Common myeloid progenitor, CD34-positive (primary cell): ENCODE measurements at places on chromosomes 4 and X.

GRCh38 chr4:145840162-145840768 lies 98.4 kb downstream of the ZNF827 start:
- peak; percentile 43 for DNase-seq

DNA sequence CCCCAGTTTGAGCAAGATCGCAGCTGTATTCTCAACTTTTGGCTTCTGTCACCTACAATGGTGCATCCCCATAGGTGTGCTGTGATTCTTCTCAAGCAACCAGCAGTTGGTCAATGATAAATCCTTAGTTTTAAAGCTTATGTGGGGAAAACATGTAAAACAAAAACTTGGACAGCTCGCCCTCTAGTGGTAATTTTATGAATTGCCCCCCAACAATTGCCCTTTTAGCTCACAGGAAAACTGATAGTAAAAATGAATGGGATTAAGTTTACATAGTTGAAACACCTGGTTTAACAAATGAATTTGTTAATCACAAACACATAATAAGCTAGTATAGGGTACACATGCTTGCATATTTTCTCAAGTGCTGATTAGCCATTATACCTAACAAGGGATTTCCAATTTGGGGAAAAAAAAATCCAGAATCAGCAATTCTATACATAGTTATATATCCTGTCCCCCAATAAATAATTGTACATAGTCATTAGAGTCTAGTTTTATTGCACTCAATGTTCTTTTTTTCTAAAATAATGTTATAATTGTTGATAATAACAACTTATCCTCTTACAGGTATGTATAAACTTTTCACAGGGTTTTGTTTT lies 30.1 kb downstream of the TEX13A start:
- peak; percentile 21 for DNase-seq

GRCh38 chrX:119677654-119677981 lies 15.3 kb downstream of the SEPTIN6 start:
- no peak for DNase-seq

- DNase-seq: no peak
Observed at GRCh38 chr4:150152766-150153165, 74.5 kb downstream of the DCLK2 start.

GRCh38 chr4:171985129-171985528 lies 171.9 kb downstream of the GALNTL6 start:
- DNase-seq: peak; percentile 11

- DNase-seq: peak; percentile 10
Observed at GRCh38 chr4:116016201-116016600, 902.8 kb upstream of the NDST4 start.

- no peak for DNase-seq
Observed at GRCh38 chrX:64188901-64189300, 16.6 kb downstream of the AMER1 start.

GRCh38 chr4:125315576-125316400 lies 1.0 kb downstream of the FAT4 start:
- peak; percentile 34 for DNase-seq

GRCh38 chr4:6900181-6900812 lies 9.3 kb upstream of the TBC1D14 start:
- no peak for DNase-seq

DNA sequence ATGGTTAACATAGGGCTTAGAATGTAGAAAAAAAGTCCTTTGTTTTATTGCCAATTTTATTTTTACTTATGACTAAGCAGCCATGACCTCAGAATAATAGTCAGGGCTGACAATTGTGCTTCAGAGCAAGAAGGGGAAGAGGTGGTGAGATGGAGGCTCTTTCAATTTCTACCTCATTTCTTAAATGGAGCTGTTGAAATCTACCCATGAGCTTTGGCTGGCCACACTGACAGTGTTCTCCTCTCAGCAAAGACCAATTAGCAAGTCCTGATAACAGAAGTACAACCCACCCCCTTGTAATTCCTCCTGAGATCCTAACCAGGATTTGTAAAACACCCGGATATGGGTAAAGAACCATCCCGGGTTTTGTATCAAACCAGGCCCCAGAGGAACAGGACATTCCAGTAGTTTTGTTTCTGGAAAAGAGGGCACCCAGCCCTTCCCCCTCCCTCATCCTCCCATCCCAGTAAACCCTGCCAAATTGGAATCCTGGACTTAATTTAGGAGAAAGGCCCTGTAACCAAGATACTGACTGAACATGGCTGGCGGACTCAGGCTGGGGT lies at the start of gene HEPH:
HEPH (plus strand) TSS at position 399 of the 563 bp plus-strand sequence. CDS start 6,324 bp downstream, outside the sequence.
- DNase-seq: peak; percentile 28

DNA sequence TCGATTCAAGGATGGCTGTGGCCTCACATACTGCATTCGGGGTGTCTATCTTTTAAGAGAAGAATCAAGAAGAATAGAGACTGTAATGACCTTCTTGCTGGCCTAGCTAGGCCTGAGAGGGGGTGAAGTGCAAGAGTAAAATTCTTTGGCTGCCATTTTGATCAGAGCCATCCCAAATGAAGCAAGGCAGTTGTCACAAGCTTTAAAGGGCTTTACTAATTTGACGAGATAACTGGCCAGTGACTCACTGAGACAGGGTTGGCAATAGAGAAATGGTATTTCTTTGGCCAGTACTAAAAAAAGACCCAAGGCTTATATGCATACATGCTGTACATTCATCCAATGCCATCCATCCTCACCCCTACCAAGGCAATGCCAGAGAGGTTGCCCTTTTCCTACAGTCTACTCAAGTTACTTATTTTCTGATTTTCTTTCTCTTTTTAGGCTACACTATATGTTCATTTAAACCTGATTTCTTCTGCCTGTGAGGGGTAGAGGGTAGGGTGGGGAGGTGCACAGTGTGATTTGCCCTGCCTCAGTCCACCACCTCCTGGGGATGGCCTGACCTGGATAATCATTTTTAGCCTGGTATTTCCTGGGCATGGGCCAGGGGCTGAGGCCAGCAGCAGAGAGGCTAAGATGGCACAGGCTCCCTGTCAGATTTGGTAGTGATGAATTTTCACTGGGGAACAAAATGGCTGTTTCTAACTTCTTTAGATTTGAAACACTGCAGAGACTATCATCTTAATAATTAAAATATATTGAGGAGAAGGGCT lies 32.2 kb downstream of the ATG4A start:
- no peak for DNase-seq

- DNase-seq: no peak
Observed at GRCh38 chr4:136690360-136690759, 841.9 kb downstream of the PCDH18 start.

- DNase-seq: no peak
Observed at GRCh38 chr4:87015416-87015815, 80.6 kb downstream of the AFF1 start.

DNA sequence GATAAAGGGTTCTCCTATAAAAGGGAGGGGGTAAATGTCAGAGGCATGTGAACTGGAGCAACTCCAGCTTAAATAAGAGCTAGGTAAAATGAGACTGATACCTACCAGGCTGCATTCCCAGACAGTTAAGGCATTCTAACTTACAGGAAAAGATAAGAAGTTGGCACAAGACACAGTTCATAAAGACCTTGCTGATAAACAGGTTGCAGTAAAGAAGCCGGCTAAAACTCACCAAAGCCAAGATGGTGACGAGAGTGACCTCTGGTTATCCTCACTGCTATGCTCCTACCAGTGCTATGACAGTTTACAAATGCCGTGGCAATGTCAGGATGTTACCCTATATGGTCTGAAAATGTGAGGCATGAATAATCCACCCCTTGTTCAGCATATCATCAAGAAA lies 13.1 kb upstream of the SULT1B1 start:
- DNase-seq: no peak

DNA sequence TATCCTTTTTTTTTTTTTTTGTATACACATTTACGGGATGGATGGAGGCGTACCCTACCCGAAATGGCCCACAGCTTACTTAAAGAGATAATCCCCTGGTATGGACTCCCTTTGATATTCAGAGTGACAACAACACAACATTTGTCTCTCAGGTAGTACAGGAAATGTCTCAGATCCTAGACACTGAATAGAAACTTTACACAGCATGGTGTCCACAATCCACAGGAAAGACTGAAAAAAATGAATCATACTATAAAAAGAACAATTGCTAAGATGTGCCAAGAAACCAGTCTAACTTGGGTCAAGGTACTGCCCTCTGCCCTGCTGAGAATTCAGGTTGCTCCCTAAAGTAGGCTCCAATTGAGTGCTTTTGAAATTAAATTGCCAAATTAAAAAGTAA lies 100.8 kb upstream of the LANCL3 start:
- DNase-seq: no peak

GRCh38 chr4:38455092-38455862 lies 208.7 kb upstream of the KLF3 start:
- DNase-seq: no peak

DNA sequence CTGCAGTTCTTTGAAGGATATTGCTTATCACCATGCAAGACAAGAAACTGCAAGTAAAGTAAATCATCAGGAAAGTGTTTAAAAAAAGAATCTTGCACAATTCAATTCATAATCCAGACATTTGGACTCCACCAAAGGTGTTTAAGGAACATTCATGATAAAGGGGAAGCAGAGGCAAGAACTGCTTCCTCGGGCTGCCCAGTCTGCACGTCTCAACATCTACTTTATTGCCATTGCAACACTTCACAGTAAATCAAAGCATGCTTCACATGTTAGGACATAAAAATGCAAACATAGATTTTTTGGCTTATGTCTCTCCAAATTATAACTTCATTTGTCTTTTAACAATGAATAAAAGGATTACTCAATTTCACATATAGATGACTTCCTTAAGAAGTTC lies 42.5 kb downstream of the MID1 start:
- peak; percentile 11 for DNase-seq

DNA sequence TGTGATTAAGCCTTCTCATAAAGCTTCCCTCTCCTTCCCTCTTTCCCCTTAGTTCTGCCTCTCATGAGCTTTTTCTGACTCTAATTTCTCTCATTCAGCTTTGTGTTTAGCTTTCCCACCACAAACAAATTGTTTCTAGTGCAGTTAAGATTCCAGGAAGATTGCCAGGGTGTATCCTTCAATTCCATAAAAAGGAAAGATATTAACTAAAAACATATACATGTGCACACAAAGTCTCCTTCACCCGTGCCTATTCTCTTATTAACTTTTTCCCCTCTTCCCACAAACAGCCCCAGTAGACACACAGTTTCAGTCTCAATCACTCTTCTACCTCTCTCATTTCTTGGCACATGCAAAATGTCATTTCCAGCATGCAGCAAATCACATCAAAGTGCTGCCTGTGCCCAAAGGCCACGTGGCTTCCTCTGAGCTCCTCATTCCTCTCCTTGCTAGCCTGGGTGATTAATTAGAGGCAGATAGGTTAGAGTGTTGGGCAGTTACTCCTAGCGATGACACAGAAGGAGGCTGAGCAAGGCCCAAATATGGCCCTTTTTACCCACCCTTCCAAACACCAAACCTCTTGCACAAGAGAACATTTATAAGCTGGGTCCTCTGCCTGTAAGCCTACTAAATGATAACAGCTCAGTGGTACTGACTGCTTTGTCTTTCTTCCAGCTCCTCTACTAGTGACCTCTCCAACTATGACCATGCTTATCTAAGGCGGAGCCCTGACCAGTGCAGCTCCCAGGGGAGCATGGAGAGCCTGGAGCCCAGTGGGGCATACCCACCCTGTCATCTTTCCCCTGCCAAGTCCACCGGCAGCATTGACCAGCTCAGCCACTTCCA lies 159.6 kb downstream of the SOWAHB start:
- DNase-seq: no peak

DNA sequence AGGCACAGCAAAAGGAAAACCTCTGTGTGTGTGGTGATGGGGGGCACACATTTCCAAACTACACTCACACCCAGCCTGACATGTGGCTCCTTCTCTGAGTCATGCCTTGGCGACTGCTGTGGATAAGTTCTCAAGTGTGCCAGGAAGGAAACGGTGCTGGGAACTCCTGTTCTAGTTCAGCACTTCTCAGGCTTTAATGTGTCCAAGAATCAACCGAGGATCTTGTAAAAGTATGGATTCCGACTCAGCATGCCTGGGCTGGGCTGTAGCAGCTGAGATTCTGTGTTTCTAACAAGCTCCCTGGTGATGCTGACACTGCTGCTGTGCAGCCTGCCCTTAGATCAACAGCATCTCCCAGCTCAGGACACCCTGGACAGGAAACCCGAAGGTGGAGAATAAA lies 20.2 kb downstream of the CLNK start:
- peak; percentile 96 for DNase-seq

DNA sequence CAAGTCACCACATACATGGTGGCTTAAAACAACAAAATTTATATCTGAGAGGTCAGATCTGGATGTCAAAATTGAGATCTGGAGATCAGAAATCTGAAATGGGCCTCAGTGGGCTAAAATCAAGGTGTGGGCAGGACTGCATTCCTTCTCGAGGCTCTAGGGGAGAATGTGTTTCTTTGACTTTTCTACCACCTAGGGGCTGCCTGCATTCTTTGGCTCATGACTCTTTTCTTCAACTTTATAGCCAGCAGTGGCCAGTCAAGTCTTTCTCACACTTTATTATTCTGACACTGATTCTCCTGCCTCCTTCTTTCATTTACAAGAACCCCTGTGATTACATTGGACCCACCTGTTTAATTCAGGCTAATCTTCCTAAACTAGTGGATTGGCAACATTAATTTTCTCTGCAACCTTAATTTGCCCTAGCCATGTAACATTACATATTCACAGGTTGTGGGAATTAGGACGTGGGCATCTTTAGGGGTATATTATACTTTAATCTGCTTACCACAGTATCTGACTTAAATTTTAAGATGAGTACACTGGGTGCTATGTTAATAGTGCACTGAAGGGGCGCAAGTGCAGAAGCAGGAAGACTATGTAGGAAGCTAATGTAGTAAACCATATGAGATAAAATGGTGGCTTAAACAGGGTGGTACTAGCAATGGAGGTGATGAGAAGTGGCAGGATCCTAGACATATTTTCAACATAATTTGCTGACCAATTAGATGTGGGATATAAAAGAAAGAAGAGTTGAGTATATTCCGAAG lies 188.0 kb downstream of the SLC4A4 start:
- DNase-seq: no peak

DNA sequence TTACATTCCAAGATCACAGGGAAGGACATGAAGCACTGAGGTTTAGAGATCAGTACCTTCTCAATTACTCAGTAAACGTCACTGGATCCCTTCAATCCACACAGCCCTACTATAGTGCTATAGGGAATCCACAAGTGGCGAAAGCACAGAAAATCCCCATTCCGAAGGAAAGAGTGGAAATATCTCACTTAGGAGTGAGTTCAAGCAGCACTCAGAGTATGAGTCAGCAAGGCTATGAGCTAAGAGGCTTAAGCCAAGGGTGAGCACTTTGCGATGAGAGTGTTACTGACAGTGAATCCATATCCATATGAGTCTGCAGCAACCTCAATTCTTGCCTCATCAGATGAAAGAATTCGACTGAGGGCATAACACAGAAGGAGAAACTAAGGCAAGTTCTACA lies 165.1 kb downstream of the VSIG4 start:
- DNase-seq: no peak

DNA sequence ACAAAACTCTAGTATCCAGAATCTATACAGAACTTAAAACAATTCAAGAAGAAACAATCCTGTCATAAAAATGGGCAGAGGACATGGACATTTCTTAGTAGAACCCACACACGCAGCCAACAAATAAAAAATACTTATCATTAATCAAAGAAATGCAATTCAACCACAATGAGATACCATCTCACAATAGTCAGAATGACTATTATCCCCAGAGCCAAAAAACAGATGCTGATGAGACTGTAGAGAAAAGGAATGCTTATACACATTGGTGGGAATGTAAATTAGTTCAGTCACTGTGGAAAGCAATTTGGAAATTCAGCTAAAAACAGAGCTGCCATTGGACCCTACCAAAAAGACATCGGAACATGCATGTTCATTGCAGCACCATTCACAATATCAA lies 37.9 kb downstream of the RAB40AL start:
- no peak for DNase-seq

- DNase-seq: no peak
Observed at GRCh38 chrX:36898301-36898700, 109.9 kb upstream of the FAM47C start.
